Bronchial epithelial cell (primary cell): ENCODE measurements at places on chromosomes 1 and 21. TPM values are rescaled to one million over a fixed set of nuclear protein-coding genes. Genes with fewer than 3 reads are reported as not detected.

S100B gene
- not detected in 2 replicates for total RNA-seq

SYT2 gene
- total RNA-seq, result under 0.01 TPM in 2 replicates

FGGY gene
- 20.0 and 35.1 TPM in 2 replicates for total RNA-seq

SYT14 gene
- not detected in 2 replicates for total RNA-seq

S100A7A gene
- total RNA-seq, result not detected in 2 replicates

EVA1C gene
- 8.8 and 9.0 TPM in 2 replicates for total RNA-seq

TNFRSF25 gene
- total RNA-seq, result 20.5 and 30.3 TPM in 2 replicates

OR2T35 gene
- not detected in 2 replicates for total RNA-seq

ARHGAP30 gene
- 1.3 and 3.1 TPM in 2 replicates for total RNA-seq

MATN1 gene
- total RNA-seq, result not detected in 2 replicates

BRINP2 gene
- not detected in 2 replicates for total RNA-seq

ST6GALNAC3 gene
- 0.26 and 1.4 TPM in 2 replicates for total RNA-seq

PDZK1IP1 gene
- 0.26 and 1.9 TPM in 2 replicates for total RNA-seq

OBSCN gene
- 6.3 and 7.6 TPM in 2 replicates for total RNA-seq

VWA5B1 gene
- not detected in 2 replicates for total RNA-seq

ZFP69 gene
- 1.9 and 2.1 TPM in 2 replicates for total RNA-seq

C8B gene
- not detected in 2 replicates for total RNA-seq

ABCG1 gene
- 132 and 138 TPM in 2 replicates for total RNA-seq

OR2T11 gene
- not detected in 2 replicates for total RNA-seq

AXDND1 gene
- total RNA-seq, result 0.26 TPM in 1 of 2 replicates, not detected in the other

URB2 gene
- total RNA-seq, result 7.7 and 15.3 TPM in 2 replicates

UBE2U gene
- not detected in 2 replicates for total RNA-seq

RIMKLA gene
- under 0.01 TPM in 1 of 2 replicates, not detected in the other for total RNA-seq

CFHR1 gene
- total RNA-seq, result not detected in 2 replicates
